Activated T-cell treated with anti-CD3 and anti-CD28 coated beads for 1 hour (primary cell): ENCODE measurements at places on chromosomes 12 and 14.
A peak's percentile ranks its signal among the peaks of the same experiment; 100 is the strongest.

- no peak for DNase-seq
Measured at GRCh38 chr12:20268771-20269170, 99.6 kb upstream of the PDE3A start.

DNA sequence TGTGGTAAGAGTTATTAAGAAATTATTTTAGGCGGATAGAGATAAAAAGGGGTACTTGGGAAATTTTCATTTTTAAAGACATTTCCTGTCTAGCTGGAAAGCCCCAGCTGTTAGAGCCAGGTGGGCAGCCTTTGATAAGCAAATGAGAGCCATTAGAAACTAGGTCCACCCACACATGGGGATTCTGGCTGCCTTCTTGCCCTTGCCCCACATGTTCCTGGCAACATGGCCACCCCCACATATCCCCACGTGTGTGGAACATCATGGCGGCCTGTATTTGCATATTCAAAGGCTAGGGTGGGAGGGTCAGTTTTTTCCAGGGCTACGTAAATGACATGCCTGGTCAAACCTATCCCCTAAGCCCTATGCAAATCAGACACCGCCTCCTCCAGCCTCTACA lies 1382.1 kb downstream of the AACS start:
- no peak for DNase-seq

DNA sequence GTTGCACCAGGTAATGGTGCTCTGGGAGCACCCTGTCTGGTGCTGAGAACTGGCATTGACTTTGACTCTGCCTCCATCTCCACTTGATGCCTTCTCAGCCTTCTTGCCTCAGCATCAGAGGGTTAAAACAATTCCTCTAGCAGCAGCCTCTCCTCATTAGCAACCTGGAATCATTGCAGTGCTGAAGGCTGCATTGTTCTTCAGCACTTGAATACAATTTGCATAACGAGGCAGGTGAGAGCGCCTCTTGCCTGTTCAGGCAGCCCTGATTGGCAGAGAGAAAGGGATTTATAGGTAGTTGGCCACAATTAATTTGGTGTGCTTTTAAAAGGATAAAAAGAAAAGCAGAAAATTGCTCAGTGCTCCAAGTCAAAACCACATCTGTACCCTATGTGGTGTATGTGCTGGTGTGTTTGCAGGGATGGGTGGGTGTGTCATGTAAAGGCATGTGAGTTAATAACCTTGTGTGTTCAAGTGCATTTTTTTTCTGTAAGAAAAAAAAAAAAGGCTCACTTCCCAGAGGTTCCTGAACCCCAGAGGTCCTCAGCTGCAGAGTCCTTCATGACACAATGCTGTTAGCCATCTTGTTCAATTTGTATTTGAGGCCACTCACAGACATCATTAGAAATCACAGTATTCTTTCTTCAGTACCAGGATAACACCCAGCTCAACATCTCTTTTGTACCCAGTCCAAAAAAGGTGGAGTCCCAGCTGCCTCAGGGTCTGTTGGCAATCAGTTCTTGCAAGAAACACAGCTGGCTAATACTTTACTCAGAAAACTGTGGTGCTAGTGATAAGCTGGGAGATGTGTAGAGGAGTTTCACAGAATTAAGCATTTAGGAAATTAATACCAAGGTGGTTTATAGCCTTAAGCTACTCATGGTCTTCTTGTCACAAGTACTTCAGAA lies 385.6 kb downstream of the GRIN2B start:
- DNase-seq: no peak

- DNase-seq: no peak
Measured at GRCh38 chr12:125399489-125399888, 334.3 kb downstream of the AACS start.

DNA sequence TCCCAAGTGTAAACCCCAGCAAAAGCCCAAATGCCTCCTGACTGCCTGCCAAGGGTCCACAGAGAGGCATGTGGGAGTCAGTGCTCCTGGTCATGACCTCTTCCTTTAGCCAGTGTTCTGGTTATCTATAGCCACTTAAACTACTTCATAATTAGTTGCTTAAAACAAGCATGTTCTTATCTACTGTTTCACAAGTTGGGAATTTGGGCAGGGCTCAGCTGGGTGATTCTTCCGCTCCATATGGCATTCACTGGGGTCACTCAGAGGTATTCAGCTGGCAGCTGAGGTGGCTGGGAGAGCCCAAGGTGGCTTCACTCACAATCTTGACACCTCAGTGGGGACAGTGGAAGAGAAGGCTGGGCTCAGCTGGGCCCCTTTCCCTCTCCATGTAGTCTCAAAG lies 184.0 kb upstream of the RGS6 start:
- DNase-seq: no peak

DNA sequence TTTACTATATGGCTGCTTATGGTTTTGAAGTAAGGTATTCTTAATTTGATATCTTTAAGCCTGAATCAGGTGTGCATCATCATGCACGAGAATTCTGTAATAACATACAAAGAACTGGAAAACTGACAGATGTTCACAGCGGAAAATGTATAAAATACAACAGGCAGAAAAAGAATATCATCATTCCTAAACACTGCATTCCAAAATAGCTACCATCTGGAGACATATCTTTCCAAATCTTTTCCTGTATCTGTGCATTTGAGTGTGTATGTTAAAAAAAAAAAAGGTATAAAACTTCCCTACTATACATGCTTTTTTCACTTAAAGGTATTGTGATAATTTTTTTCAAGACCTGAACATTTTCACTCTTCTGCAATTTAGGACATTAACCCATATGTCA lies 13.7 kb downstream of the PTPRO start:
- no peak for DNase-seq

DNA sequence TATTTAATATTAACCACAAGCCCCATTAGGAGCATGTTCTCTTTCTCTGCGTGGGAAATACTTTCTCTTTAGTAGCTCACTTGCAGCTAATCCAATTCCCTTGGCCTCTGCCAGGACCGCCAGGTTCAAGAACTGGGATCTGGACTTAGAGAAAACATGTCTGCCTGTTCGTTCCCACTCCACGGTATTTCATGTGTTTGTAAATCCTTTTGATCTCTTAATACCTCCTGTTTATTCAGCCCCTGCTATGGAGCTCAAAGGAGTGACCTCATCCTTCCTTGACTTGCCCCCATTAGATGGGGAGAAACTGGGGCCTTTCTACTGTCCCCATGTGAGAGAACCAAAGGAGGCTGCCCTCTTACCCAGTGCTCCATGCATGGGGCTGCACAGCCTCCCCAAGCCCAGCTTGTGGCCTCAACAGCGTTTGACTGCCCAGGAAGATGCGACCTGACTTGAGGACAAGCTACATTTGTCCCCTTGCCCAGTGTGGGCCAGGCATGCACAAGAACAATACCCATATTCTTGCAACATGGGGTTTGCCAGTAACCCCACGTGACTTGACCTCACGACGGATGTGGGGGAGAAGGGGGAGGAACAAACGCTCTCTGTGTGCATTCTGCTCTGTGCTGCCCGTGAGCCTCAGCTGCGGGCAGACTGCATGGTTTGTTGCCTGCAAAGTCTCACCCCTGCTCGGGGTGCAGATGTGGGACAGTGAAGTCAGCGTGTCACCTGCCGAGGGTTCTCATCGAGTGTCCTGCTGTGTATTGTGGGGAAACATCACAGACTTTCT lies 30.3 kb downstream of the CD9 start:
- peak; percentile 50 for DNase-seq

DNA sequence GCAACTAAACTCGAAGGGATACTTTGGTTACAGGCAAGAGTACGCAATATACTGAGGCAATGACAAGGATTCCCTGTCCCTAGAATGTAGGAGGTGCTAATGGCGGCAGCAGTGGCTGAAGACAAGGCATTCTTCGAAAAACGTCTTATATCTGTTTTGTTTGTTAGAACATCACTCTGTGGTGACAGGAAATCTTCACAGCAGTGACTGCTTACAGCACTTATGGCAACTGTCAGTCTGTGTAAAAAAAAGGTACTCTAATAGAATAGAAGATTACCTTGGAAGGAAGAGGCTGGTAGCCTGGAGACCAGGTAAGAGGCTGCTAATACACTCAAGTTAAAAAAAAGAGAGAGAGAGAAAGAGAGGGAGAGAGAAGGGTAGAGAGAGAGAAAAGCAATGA lies 131.7 kb downstream of the ST8SIA1 start:
- DNase-seq: no peak

GRCh38 chr14:32142341-32142740 lies 59.5 kb upstream of the RNU6-7 start:
- DNase-seq: no peak

DNA sequence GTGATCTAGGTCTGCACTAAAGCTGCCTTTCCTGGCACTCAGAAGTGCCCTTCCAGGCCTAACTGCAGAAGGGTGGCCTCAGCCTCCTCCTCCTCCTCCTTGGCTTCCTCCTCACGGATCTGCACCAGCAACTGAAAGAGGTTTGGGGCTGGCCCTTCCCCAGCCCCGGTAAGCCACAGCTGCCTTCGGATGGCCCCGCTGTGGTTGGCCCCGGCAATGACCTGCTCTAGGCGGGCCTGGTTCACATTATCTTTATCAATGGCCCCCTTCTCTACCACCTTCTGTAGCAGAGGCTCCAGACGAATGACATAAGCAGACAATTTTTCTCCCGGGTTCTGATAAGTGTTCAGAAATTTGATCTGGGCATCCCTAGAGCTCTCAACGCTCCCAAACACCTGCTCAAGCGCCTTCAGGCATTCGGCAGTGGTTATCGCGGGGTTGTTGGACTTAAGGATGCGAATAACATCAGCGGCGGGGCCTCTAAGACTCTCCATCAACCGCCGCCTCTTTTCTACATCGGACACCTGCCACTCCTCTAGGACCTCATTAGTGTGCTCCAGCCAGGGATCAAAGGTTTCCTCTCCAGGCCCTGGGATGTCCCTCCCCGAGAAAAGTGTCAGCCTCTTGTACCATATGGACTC lies 1.5 kb downstream of the PNMA1 start:
- DNase-seq: no peak

- DNase-seq: no peak
Measured at GRCh38 chr14:67357186-67357968, 2.2 kb downstream of the ATP6V1D start.

DNA sequence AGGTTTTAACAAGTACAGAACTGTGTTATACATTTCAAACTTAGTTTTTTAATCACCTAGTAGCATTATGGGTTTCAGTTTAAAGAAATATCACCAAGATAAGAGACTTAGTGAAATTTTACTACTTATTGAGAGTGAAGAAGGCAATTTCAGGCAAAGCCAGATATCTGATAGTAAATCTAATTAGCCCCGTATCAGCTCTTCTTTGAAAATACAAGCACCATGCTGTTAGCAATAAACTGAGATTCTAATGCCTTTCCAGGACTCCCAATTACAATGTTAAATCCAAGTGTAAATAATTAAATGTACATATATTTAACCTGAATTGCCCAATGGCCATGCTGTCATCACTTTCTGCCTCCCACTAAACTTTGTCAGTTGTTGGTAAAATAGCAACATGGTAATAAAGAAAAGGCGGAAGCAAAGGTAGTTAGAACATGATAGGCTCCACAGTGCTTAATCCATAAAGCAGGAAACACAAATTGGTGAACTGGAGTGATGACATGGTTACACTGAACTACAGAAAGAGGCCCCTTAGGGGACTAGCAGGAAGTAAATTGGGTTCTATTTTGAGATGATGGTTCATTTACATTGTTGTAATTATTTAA lies 646.1 kb downstream of the C12orf50 start:
- DNase-seq: no peak

- no peak for DNase-seq
Measured at GRCh38 chr14:62711351-62712023, 333.8 kb downstream of the KCNH5 start.

DNA sequence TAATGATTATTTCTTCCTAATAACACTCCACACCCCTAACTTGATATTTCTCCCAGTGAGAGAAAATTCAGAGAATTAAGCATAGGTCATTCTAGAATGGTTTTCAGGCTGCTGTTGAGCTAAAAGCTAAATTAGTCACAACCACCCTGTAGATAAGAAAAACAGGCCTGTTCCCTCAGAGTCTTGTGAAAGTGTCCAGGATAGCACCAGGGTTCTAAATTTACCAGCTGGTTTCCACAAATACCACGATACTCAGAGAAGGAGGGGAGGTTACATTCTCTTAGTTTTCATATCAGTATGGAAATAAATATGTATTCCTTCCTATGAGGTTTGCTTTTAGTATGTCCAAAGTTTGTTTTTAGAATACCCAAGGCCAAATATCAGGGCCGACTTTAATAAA lies 66.0 kb upstream of the YARS2 start:
- DNase-seq: no peak

DNA sequence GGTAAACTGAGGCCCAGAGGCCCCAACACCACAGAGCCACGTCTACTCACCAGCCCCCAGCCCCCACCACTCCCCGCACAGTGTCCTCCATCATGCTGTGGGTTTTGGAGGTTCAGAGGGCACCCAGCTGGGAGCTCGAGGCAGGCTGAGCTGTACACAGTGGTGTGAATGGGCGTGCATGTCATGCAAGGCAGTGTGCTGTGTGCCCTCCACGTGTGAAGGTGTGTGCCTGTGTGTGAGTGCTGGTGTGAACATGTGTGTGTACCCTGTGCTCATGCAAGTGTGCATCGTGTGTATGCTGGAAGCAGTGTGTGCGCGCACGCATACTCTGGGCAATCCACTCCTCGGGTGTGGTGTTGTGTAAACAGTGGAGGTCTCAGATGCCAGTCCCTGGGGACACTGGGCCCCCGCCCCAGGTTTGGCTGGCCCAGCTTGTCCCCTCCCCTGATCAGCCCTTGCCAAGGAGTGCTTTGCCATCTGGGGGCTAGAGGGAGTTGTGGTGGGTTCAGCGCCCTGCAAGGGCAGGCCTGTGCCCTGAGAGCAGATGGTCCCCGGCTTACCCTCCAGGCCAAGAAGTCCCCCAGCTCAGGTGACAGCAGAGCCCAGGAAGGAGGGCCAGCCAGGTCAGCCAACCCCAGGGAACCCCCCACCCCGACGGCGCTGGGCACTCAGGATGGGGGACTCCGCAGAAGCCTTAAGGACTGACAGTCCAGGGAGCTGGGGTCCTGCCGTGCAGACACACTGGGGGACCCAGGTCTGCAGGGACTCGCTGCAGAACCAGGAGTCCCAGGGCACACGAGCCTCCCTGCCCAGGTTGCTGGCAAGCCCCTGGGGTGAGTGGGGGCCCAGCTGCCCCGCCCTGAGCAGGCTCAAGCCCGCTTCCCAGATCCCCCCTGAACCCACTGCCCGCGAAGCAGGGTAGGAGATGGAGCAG lies 23.8 kb upstream of the GPR132 start:
- no peak for DNase-seq

DNA sequence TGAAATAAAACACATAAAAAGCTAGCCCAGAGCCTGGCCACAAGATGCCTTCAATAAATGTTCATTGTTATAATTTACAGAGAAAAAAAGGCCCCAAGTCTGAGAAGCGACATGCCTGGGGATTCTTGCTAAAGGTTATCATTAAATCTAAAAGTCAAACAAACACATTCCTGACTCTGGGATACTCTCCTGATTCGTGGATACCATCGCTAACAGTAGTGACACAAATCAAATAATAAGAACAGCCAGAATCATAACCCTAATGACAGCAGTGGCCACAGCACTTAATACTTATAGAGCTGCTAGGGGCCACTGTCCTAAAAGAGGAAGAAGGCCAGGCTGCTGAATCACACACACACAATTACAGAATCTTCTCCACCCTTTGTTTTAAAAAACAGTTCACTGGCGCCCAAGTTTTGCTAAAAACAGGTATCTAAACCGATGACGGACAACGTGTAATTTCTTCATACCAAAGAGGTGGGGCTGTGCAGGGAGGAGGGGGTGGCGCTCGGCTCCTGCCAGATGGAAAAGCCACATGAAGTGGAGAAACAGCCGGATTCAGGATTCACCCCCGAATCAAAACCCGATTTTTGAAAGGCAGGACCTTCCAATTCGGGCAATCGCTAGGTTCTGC lies 1.2 kb downstream of the CLIP1 start:
- no peak for DNase-seq
